ENCODE measurements at places on chromosomes 12 and 14. TPM values are rescaled to one million over a fixed set of nuclear protein-coding genes. Genes with fewer than 3 reads are reported as not detected.
A peak's percentile ranks its signal among the peaks of the same experiment; 100 is the strongest.

GRCh38 chr12:51529651-51529970 lies 61.4 kb upstream of the SCN8A start:
- DNase-seq = no peak

- DNase-seq = no peak
Measured at GRCh38 chr12:68447797-68448260, 115.7 kb upstream of the MDM1 start.

Gene ERGIC2
- 75.1 TPM for polyA plus RNA-seq

- no peak for DNase-seq
Measured at GRCh38 chr14:95336192-95336760, 16.6 kb upstream of the CLMN start.

GRCh38 chr12:164207-164606 lies 49.8 kb downstream of the SLC6A12 start:
- DNase-seq = no peak

GRCh38 chr12:45586486-45586885 lies 143.0 kb upstream of the ARID2 start:
- no peak for DNase-seq

Gene REM2
- 0.81 TPM for polyA plus RNA-seq

DNA sequence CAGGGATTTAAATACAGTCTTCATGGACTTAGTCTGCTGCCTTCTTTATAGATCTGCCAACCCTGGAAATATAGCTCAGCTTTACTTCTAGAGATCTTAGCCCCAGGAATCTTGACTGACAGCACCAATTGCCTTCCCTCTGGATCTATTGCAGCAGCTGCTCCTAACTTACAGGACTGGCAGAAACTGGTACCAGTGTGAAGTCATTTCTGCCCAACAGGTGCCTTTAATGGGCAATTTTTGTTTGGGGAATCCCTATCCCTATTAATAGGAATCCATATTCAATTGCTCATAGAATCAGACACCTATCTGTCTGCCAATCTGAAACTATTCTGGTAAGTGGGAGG lies 27.2 kb downstream of the SPX start:
- no peak for DNase-seq

- no peak for DNase-seq
Measured at GRCh38 chr14:65421201-65421981, 8.9 kb downstream of the FUT8 start.

DNA sequence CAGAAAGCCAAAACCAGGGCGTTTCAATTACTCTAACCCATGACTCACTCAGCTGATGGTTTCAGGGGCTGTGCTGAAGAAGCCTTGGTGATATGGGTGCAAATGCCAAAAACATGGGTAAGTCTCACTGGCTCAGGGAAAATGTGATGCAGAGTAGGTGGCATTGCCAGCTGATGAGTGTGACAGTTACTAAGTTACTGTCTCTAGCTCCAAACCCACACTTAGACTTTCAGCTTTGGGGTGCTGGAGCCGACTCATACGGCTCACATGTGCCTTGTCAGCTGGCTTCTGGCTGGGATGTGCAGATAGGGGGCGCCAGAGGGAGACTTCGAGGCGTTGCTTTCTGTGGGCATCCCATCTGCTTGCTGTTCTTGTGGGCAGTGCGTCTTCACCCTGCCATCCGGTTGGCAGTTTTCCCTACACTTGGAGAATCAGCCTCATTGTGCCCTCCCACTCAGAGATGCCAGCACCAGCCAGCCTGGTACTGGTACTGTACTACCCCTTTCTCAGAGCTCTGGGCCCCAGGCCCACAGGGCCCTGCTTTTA lies 11.1 kb upstream of the KRT7 start:
- no peak for DNase-seq

DNA sequence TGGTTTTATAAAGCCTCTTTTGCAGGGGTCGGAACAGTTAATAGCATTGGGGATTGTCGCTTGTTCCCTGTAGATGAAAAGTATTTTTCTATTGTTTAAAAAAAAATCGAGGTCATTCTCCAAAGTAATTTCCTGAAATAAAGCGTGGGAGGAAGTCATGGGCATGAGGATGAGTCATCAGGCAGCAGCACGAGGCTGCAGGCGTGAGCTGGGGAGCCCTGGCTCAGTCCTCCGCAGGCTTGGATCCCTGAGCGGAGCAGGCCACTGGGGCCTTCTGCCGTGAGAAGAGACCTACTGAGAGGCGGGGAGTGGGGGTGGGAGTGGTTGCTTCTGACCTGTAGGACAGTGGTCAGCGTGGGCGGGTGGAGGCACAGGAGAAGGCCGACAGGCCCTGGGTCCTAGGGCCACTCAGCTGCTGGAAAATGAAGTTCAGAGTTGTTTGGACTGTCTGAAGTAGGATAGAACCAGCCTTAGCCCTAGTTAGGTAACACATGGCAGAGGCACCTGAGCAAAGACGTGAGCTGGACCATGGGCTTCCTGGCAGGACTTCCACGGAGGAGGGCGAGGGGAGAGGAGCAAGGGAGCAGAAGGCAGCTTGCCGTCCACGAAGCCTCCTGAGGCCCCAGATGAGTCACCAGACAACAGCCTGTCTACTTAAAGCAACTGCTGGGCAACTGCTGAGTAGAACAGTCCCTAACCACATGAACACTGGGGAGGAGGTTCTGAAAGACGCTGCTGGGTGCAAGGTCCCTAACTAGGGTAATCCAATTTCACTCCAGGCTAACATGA lies 21.1 kb upstream of the LGALS3 start:
- no peak for DNase-seq

- DNase-seq = no peak
Measured at GRCh38 chr12:1738446-1738845, 47.6 kb downstream of the ADIPOR2 start.

Gene KCNC2
- polyA plus RNA-seq = 0.13 TPM

DNA sequence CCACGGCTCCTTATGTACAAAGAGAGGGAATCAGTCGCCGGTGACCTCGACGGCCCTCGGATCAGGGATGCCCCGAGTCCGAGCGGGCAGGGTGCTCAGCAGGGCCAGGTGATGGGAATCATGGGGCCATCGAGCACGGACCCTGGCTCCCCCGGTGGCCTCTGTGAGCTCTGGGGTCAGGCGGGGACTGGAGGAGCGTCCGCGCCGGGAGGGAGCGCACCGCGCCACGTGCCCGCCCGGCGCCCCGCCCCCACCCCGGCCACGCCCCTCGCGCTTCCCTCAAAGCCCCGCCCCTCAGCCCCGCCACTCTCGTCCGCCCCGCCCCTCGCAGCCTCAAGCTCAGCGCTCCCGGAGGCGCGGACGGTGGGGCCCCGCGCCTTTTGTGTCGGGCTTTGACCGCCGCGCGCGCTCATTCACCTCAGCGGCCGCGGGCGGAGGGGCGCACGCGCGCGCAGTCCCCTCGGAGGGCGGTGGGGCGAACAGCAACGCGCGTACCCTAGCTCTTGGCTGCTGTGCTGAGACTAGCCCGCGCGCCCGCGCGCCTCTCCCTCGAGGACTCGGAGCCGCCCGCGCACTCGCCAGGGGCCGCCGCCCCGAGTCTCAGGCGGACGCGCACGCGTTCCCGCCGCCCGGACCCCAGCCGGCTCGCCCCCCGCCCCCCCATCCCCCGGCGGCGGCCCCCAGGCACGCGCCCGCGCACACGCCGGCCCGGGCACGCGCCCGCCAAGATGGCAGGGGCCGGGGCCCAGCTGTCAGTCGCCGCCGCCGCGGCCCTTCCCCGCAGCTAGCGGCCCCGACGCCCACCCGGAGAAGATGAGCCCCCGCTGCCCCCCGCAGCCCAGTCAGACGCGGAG lies 93.9 kb upstream of the EVL start:
- DNase-seq = peak; percentile 86

Gene SPIC
- not detected for polyA plus RNA-seq

Gene GRIN2B
- polyA plus RNA-seq = 0.21 TPM

DNA sequence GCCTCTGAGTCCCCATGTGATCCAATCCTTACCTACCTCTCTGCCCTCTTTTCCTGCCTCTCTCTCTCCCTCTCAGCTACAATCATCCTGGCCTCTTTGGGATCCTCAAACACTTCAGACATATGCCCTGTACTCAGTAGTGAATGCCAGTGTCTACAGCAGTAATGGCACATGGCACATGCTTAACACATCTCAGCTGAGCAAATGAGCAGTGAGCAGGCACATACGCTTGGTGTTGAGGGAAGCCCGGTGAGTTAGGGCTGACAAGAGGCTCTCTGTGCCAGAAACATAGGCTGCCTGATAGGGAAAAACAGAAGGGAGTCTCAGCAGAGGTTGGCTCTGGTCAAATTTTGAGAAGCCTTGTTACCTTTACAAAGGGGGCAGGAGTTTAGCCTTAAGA lies 409.1 kb downstream of the TMEM132D start:
- DNase-seq = no peak

GRCh38 chr12:67890726-67891258 lies 98.5 kb upstream of the IFNG-AS1 start:
- DNase-seq = no peak

GRCh38 chr12:65510584-65511050 lies 232.1 kb downstream of the MSRB3 start:
- DNase-seq = peak; percentile 40

DNA sequence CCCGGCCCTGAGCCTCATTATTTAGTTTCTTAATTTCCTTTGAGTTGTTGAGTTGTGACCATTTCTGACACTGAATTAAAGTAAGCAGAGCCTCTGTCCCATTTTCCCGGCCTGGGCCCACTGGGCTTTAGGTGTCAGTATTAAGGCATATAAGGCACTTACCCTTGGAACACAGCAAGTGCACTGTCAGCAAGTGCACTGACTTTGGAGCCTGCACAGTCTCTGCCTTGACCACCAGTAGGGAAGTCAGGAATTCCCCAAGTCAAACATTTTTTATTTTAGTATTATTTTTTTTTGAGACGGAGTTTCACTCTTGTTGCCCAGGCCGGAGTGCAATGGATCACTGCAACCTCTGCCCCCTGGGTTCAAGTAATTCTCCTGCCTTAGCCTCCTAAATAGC lies 56.6 kb downstream of the MAX start:
- DNase-seq = no peak

GRCh38 chr12:126389961-126390360 lies 1324.7 kb downstream of the AACS start:
- DNase-seq = no peak

- DNase-seq = no peak
Measured at GRCh38 chr12:65597527-65597926, 226.8 kb upstream of the HMGA2 start.

DNA sequence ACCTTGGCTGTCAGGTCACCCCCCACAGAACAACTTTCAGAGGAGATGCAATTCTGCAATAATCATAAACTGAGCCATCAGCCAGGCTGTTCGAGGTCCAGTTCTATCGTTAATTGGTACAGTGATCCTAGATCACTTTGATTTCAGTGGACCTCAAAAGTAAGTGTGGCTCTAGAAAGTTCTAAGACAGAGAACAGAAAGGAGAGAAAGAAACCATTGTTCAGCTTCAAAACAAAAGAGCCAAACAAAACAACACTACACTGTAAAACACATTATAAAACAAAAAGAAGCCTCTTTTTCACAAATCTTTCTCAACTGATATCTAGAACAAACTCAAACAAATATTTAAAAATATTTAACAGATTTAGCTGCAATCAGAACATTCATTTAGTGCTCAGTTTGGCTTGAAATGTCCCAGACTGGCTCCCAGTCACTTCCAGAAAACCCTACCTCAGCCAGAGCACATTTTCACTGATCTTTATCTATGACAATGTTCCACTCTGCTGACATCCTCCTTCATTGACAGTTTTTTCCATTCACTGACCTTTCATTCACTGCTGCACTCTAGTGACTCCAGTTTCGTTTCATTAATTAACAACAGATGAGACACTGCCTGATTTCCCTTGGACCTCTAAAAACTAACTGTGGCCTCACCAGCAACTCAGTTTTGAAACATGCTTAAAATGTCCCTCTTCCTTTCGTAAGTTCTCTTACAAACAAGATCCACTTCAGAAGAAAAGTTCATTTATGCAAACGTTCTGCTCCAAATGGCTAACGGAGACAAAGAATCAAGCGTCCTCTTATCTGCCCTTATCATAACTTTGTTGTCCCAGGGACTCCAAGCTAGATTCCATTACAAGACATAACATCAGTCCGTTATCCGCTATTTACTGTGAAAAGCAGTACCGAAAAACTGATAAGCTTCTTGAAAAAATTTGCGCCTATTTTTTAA lies 56.8 kb downstream of the DUSP16 start:
- peak; percentile 50 for DNase-seq

Data from right lung (tissue), 10 donors.